ENCODE measurements at places on chromosomes 2 and 18.

- DNase-seq, result no peak
These were observed 2.4 kb downstream of the RALB start for GRCh38 chr2:120255071-120255470.

DNA sequence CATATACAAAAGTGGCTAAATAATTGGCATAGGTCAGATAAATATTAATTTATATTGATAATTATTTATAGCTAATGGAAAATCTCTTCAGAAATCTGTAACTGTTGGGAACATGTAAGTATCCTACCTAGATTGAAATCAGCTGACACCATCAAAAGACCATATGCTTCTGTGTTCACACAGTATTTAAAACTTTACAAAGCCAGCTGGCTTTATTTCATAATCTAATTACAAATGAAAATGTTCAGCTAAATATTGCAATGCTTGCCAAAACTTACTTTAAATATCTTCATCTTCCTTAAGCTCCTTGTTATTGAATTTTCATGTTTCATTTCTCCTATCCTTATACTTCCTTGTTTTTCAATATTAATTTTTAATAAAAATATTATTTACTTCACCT, 190.9 kb upstream of the DOK6 start:
- no peak for DNase-seq

- no peak for DNase-seq
These were observed 272.9 kb upstream of the NRP2 start for GRCh38 chr2:205409411-205409810.

DNA sequence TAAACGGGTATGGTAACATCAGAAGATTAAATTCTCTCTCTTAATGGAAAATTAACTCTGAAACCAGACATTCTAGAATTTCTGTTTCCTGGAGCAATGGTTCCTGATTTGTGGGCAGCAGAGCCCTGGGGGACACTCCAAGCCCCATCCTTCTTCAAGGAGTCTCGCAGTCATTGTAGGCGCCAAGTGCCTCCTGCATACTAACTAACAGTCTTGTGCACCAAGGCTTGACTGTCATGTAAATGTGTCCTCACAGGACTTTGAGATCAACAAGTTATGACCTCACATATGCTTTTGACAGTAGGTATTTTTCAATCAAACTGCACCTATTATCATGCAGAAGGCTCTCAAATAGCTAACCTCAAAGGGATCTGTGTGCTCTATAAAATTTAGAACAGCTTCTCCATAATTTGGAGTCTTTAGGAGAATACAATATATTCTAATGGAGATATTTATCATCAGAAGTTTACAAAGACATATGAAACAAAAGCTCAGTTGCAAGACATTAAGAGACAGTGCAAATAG, 52.1 kb upstream of the COPS8 start:
- no peak for DNase-seq

- no peak for DNase-seq
These were observed 26.6 kb downstream of the MAP4K4 start for GRCh38 chr2:101724125-101724474.

DNA sequence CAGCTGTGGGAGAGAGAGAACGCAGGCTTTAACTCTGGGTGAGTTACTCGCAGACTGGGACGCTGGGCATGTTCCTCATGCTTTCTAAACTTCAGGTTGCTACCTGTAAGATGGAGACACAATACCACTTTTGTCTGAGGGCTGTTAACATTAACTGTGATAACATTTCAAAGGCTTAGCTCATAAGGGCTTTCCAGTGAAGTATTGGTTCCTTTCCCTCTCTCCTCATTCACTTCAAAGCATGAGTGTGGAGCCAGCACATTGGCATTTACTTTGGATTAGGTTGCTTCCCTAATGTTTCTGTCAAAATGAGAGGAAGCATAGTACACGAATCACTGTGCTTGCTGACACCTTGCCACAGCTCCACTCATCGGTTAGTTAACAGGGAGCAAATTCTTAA, 30.2 kb downstream of the INSIG2 start:
- DNase-seq, result no peak

Data from eye (tissue), 1 donor.